ENCODE measurements at places on chromosomes 2 and 18.

DNA sequence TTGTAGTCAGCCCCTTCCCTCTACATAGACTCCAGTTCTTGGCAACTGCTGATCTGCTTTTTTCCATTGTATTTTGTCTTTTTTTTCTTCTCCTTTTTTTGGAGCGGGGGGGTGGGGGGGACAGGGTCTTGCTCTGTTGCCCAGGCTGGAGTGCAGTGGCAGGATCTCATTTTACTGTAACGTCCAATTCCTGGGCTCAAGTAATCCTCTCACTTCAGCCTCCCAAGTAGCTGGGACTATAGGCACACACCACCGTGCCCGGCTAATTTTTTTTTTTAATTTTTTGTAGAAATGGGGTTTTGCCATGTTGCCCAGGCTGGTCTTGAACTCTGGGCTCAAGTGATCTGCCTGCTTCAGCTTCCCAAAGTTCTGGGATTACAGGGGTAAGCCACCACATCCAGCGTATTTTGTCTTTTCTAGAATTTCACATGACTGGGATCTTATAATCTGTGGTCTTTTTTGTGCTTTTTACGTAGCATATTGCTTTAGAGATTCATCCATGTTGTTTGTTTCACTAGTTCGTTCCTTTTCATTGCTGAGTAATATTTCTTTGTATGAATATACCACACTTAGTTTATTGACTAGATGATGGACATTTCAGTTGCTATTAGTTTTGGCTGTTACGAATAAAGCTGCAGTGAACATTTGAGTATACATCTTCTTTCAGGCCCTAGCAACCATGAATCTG lies 17.9 kb downstream of the EML4 start:
- no peak for DNase-seq

DNA sequence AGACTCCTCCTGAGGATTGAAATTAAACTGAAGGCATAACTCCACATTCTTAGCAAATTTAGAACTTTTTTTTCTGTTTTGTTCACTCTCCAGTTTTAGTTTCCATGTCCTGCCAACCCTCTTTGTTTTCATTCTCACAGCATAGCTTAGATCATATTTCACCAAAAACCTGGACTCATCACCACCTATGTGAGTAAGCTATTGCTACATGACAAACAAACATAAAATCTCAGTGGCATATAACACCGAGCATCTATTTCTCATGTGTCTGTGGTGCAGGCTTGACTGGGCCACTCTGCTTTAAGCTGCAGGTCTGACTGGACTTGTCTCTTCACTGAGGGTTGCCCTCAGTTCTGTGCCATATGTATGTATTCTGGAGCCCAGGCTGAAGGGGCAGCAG lies 385.2 kb downstream of the ARHGAP15 start:
- DNase-seq = no peak

- DNase-seq = no peak
These were observed 29.0 kb downstream of the CFAP210 start for GRCh38 chr2:169664978-169665930.

GRCh38 chr2:237491515-237492118 lies 4.6 kb downstream of the MLPH start:
- DNase-seq = no peak

- DNase-seq = no peak
These were observed 260.0 kb downstream of the FIGN start for GRCh38 chr2:163475815-163476214.

DNA sequence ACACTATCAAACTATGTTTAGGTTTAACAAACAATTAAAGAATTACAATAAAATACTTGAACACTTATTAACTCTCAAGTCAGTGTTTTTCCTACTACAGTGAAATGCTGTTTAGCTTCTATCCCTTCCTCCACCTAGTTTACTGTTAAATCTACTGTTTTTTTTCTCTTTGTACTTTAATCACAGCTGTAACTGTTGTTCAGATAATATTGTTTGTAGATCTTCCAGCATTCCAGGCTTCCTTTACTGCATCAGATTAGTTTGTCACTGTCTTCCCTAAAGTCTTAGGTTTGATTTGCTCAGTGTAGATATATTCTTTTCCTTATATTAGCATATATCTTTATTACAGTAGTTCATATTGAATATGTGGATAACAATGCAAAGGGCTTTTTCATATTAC lies 22.5 kb downstream of the BIRC6 start:
- no peak for DNase-seq

DNA sequence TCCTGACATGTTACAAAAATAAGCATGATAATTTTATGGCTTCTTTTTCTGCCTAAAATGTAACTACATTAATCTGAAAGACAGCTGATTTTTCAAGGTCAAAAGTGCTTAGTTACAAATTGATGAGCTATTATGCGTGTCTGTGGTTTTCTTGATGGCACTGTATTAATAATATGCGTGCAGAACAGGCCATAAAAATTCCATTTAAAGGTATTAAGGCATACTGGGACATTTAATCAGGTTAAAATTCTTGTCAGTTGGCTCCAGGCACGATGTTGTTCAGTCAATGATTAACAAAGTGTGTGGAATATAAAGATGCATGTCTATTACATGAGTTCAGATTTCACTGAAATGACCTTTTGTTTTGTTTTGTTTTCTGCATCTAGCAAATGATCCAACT lies 420.1 kb upstream of the ZNF804A start:
- no peak for DNase-seq

DNA sequence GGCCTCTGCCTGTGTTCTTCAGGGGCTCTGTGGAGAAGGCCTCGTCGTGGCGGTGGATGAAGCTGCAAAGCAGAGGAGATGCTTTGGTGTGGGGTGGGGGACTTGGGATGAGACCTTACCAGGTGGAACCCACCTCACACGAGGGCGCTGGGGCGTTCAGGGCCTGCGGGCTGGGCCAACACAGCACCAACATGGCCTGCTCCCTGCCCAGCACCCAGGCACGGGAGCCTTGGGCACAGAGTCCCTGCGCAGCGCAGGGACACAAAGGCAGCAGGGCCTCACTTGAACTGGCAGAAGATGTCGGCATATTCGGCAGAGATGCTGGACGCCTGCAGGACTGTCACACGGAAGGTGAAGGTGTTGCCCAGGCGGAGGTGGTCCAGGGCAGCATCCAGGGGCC lies 53.8 kb downstream of the AQP12A start:
- no peak for DNase-seq

DNA sequence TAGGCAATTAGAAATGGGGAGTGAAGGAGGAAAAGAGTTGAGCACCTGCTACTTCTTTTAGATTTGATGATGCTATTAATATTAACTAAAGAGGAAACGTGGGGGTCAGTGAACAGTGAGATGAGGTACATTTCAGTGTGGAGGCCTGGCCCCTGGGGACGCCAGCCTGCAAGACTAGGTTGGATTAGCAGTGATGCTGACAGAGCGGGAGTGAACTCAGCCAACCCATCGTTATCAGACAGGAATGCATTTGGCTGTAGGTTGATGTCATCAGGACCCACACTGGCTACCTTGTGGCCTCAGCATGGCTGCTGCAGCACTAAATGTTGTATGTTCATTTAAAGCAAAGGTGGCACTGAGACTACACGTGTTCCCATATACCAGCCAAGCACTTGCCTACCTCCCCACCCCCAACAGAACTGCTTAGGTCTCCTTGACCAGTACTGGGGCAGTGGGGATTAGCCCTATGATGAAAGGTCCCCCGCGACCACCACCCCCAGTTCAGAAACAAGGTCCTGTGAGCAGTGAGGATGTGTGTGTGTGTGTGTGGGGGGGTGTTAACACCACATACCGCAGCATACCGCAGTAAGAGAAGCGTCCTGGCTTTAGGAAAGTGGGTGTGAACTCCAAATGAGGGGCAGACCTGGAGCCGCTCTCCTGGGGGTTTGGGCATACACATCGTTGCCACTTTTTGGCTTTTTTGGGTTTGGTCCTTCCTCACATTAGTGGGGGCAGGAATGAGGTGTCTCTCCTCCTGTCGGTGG lies 26.0 kb downstream of the DGKD start:
- DNase-seq = no peak

GRCh38 chr2:120552800-120553481 lies 182.7 kb upstream of the GLI2 start:
- peak; percentile 40 for DNase-seq

DNA sequence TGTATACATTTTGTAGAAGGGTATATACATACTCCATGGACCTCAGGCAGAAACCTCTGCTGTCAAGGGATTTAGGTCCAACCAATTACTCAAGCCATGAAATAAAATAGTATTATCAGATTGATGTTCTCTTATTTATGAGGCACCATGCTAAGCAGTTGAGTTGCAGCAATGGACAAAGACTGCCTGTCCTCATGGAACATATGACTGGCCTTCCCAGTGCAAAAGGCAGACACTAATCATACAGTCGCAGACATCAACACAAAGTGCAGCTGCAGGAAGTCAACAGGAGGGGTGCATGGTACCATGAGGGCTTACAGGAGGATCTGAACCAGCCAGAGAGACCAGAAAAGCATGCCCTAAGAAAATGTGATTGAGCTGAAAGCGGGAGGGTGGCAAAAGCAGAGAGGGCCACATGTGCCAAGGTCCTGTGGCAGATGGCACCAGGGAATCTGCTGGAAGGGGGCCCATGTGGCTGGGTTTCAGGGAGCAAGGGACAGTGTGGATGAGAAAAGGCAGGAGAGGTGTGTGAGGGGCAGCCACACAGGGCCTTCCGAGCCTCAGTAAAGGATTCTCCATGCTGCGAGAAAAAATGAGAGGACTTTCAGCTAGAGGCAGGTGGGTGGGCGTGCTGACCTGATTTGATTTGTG lies 61.4 kb upstream of the RNF152 start:
- DNase-seq = no peak

DNA sequence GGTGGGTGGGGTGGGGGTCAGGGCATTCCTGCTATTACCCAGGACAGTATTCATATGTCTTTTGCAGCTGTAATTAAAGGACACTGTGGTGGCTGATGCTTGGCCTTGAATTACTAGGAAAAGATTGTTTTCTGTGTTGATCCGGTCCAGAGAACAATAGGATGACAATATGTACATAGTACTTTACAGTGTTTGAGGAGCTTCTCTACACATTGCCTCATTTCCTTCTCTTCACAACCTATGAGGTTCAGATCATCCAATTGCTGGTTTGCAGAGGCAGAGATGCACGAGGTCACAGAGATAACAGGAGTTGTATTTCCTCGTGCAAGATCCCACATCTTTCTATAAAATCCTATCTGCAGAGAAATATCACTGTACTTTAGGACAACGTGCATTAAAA lies 119.5 kb downstream of the LIPG start:
- DNase-seq = no peak

- DNase-seq = no peak
These were observed 67.6 kb upstream of the FAM124B start for GRCh38 chr2:224469374-224469964.

- no peak for DNase-seq
These were observed 302.3 kb upstream of the FANCL start for GRCh38 chr2:58543442-58543841.

DNA sequence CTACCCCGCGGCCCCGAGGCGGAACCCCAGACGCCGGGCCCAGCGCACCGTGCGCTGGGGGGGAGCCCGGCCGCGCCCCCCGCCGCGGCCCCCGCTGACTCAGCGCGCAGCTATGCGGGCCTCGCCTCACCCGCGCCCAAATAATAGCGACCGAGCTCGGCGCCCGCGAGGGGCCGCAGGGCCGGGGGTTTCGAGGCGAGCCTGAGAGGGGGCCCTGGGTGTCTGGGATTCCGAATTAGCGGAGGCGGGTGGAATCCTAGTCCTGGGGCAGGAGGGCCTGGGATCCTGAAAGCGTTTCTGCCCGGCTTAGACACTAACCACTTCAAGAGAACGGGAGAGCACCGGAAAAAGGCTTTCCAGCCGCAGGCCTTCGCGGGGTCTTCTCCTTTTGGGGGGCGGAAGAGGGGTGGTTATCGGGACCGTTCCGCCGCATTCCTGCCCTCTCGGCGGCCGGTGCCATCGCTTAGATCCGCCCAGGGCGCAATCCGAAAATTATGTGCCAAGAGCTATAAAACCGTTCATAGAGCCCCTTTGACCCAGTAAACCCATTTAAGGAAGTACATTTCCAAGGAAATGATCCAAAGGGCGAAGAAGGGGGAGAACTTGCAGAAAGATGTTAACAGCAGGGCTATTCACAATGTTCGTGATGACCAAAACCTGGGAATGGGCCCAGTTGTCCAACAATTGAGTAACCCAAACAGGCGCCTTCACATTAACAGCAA lies 681 bp upstream of the ROCK2 start:
- peak; percentile 38 for DNase-seq

DNA sequence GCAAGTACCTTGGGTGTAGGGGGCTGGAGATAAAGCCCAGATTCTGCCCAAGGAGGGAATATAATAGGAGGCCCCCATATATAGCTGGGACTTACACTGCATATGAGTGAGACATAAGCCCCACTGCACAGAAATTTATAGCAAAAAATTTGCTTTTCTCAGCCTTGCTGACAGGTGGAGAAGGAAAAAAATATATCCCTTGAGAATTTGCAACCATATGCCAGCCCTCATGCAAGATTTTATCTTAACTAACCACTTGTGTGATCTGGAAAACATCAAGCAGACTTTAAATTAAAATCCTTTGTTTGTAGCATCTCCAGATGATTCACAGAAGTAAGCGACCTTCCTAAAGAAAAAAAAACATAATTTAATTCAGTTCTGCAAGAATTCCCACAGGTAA lies 288.2 kb downstream of the BCL2 start:
- no peak for DNase-seq

DNA sequence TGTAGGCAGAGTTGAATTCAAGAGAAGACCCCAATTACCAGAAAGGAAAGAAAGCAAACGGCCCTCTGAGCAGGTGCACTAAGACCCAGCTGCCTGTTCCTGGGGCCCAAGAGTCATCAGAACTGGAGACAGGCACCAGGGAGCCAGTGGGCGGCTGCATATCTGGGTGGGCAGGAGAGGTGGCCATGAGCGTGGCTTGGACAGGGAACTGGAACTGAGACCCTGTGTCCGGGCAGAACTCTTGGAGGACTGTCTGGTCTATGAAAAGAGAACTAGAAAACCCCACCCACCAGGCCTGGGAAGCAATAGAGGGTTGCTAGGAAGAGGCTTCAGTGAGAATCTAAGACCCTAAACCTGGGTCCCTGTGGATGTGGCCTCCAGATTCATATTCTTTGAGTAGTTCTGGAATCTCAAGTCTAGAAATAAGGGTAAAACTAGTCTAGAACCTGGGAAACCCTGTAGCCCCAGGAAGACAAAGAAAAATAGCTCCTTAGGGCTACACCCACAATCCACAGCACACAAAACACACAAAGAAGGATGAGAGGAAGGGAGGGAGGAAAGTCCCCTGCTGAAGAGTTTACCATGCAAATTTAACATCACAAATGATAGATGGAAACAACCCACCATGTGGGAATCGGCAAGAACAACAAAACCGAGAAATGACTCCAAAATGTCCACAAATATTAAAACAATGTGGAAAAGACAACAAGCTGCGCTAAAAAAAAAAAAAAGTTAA lies 147.0 kb downstream of the HDAC4 start:
- DNase-seq = no peak

GRCh38 chr2:121375621-121376159 lies 90.7 kb upstream of the TFCP2L1 start:
- DNase-seq = no peak

GRCh38 chr2:97645112-97645694 lies 659 bp upstream of the COX5B start:
- no peak for DNase-seq

- DNase-seq = no peak
These were observed 440.3 kb upstream of the MC4R start for GRCh38 chr18:60812921-60813320.
